ENCODE measurements at places on chromosomes 6 and 20.

GRCh38 chr6:151690303-151690702, 117.2 kb upstream of the ESR1 start:
- DNase-seq: peak; percentile 53

DNA sequence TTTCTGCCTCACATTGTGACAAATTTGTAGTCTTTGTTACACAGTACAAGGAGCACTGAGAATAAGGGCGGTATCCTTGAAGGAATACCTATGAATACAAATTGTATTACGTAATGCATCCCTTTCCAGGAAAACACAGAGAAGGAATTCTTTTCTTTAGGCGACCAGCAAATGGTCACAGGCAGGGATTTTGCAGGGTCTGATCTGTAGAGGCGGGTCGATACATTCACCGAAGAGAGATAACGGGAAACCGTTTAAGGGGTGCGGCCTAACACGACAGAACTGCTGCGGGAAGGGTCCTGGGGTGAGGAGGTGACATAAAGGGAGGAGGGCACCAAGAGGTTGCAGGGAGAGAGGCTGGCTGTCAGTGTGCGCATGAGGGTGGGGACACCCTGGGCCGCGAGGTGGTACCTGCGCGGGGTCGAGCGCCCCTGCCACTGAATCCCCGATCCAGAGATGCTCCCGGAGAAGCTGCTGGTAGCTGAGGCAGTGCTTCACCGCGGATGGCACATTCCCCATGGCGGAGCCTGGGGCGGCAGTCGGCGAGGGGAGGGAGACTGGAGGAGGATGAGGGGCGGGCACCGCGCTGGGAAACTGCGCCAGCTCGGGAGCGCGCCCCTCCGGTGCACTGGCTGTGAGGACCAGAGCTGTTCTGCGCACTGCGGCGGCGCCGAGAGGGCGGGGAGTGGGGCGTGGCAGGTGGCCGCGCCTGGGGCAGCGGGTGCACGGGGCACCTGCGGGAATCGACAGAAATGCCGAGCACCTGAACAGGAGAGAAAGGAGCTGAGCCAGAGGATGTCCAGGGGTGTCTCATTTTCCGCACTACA, at the start of gene HMGCLL1:
Gene HMGCLL1, minus strand, starts transcription at position 656 of the 827 bp plus-strand sequence. Its CDS starts 137 bp downstream, at position 519.
- no peak for DNase-seq

- DNase-seq: no peak
These were observed 297.3 kb upstream of the FLRT3 start for GRCh38 chr20:14634665-14635064.

GRCh38 chr6:118668761-118669385, 17.5 kb upstream of the CEP85L start:
- no peak for DNase-seq

DNA sequence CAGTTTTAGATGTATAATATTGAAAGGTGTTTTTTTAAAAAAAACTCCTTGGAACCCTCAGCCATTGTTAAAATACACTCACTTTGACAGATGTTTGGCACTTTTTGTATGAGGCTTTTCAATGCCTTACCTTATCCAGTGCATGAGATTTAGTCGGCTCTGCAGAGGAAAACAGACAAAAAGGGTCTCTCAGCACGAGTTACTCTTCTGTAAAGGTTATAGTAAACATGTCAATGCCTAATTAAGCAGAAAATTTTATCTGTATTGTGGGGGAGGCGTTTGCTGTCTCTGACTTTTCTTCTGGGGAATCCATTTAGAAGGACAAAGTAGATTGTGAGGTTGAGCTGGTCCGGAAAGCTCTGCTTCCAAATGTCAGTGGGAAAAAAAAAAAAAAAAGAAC, 278.3 kb downstream of the TSHZ2 start:
- DNase-seq: no peak

DNA sequence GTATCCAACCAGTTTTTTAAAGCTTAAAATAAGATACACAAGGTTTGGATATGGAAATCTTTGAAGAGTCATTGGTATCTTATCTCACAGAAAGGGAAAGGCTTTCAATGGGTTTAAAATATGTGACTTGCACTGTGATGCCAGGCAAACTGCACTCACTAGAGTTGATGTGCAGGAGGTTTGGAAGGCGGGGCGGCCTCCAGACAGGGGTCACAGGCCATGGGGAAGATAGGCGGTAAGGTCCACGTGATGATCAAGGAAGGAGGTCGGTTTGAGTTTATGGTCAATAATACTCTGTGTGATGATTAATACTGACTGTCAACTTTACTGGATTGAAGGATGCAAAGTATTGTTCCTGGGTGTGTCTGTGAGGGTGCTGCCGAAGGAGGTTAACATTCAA, 9.5 kb upstream of the RAMACL start:
- DNase-seq: no peak

- DNase-seq: no peak
These were observed 61.2 kb downstream of the LAMA4 start for GRCh38 chr6:112193117-112193516.

GRCh38 chr6:42158631-42159030, 14.5 kb upstream of the GUCA1A start:
- DNase-seq: no peak

DNA sequence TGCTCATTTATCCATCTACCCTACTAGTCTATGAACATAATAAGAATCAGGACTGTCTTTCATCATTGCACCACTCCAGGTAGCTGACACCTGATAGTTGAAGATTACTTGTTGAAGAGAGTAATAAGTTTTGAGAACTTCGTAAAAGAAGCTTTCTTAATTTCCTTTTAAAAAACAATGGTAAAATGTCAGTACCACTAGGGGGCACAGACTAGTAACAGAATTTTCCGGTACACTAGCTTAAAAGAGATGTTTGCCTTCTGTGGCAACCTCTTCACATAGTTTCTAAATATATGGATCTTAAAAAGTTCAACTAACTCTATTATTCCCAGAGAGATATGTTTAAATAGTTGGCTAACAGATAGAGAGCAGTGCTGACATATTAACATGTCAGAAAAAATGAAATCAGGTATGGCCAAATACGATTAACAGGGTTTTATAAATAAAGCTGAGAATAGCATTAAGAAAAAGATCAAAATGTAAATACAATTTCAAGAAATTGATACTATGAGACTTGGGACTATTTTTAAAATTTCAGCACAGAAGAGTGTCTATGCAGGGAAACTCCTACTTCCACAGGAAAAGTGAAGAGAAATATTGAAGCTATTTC, 5.4 kb upstream of the KCNQ5 start:
- no peak for DNase-seq

GRCh38 chr20:3406481-3407039, 909 bp downstream of the DNAAF9 start:
- DNase-seq: peak; percentile 11

DNA sequence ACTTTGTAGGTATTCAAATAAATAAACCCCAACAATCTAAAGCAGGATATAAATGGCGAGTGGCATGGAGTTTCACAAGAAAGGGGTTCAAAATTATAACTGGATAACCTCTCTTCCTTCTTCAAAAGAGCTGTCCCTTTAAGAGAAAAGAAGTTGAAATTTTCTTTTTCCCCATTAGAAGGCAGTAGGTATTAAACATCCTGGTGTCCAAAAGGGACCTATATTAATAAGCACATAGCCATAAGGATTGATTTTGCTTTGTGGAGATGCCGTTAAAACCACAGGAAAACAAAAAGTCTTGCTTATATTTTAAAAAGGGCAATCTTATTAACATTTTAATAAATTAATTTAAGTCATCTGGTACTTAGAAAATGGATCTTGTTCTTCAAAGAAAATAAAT, 76.5 kb downstream of the LYRM4 start:
- DNase-seq: no peak

DNA sequence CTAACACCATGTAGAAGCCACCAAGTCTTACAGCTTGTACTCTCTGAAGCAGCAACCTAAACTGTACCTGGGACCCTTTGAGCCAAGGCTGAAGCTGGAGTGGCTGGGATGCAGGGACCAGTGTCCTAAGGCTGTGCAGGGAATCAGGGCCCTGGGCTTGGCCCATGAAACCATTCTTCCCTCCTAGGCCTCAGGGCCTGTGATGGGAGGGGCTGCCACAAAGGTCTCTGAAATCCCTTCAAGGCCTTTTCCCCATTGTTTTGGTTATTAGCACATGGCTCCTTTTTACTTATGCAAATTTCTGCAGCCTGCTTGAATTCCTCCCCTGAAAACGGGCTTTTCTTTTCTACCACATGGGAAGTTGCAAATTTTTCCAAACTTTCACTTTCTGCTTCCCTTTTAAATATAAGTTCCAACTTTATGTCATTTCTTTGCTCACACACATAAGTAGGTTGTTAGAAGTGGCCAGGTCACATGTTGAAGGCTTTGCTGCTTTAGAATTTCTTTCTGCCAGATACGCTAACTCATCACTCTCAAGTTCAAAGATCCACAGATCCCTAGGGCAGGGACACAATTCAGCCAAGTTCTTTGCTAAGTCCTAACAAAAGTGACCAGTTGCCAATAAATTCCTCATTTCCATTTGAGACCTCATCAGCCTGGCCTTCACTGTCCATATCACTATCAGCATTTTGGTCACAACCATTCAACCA, 28.2 kb upstream of the ATXN1 start:
- no peak for DNase-seq

GRCh38 chr20:58583176-58583575, 67.9 kb upstream of the STX16 start:
- DNase-seq: no peak

GRCh38 chr20:9574181-9574580, 59.8 kb downstream of the LAMP5 start:
- no peak for DNase-seq

DNA sequence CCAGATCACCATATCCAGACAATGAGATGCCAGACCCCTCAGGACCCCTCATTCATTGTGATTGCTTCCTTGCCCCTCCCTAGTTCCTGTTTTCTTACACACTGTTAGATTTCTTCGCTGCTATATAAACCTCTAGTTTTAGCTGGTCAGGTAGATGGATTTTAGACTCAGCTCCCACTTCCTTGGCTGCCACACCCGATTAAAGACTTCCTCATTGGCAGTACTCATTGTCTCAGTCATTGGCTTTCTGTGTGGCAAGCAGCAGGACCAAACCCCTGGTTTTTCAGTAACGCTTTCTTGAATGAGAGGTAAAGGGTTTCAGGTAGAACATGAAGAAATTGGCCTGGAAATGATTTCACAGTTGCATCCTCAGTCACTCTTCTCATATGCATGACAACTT, 47.9 kb downstream of the QRSL1 start:
- DNase-seq: no peak

- DNase-seq: no peak
These were observed 266.2 kb upstream of the ADGRB3 start for GRCh38 chr6:68368845-68369244.

- DNase-seq: no peak
These were observed 48.8 kb upstream of the NKX2-2 start for GRCh38 chr20:21562656-21563055.

DNA sequence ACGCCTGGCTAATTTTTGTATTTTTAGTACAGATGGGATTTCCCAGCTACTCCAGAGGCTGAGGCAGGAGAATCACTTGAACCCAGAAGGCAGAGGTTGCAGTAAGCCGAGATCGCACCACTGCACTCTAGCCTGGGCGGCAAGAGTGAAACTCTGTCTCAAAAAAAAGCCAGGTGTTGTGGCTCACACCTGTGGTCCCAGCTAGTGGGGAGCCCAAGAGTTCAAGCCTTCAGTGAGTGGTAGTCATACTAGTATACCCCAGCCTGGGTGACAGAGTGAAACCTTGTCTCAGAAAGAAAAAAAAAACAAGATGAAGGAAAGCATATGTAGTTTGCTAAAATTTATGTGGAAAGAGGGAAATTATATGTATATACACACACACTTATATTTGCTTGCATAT, 20.0 kb upstream of the POU5F1 start:
- no peak for DNase-seq

- DNase-seq: peak; percentile 94
These were observed at the start of gene STK38 for GRCh38 chr6:36546920-36547645. TSS of gene STK38 (minus strand) at chr6:36547479. CDS start at chr6:36540202, 7,277 bp downstream.

GRCh38 chr6:169839029-169839481, 87.6 kb downstream of the ERMARD start:
- no peak for DNase-seq

DNA sequence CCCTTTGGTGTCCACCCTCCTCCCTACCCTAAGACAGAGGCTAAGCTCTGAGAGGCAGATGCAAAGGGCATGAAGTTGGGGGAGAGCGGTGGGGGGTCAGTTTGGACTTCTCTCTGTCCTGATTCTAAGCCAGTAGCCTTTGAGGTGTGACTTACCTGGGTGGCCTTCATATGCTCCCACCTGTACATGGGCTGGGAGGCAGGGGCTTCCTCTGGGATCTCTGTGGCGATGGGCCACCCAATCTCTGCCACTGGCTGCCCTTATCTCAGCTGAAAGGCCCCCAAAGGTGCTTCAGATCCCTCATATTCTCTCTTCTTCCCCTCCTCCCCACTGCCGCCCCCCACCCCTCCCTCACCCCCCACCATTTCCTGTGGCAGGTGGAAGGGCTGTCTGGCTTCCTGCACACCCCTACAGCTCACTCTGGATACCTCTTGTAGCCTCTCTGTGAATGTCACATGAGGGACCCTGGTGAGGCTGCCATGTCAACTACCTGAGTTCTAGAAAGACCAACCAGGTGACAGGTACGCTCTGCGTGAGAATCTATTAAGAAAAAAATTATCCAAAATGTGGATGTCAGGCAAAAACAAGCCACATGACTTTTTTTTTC, 34.0 kb downstream of the PNLDC1 start:
- DNase-seq: no peak

DNA sequence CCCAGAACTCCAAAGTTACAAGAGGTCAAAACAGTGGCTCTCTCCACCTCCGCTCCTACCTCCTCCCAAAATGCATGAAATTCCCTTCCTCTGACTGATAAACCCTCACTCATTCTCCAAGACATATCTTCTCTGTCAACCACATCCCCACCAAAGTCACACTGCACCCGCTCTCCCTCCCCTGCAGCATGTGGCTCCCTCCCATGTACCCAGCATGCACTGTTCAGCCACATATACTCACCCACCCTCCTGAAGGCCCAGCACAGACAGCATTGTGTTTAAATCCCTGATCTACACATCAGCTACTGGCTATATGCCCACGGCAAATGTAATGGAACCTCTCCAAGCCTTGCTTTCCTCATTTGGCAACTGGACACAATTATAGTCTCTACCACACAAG, 5.5 kb upstream of the POU5F1 start:
- no peak for DNase-seq

DNA sequence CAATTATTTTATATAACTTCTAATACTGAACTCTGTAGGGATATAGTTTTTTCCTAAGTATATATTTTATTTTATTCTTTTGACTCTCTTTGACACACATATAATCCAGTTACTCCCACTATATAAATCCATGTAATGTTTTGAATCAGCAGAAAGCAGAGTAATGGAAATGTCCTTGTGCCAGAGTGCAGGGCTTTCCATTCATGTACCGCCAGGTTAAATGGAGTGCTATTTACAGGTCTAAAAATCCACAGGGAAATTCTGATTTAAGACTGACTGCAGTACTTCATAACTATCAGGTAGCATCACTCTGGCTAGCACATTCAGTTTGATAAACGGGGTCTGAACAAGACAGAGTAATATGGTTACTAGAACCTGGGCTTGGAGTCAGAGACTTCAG, 626.8 kb downstream of the COL12A1 start:
- DNase-seq: no peak

- DNase-seq: peak; percentile 60
These were observed 52.2 kb downstream of the MARCKS start for GRCh38 chr6:113909224-113909856.

- no peak for DNase-seq
These were observed 174.7 kb downstream of the ZFAND3 start for GRCh38 chr6:37994223-37994622.

Data from CD4-positive, alpha-beta T cell treated with Interferon alpha-2 for 1 hour (primary cell).